RWPE1 (cell line): ENCODE measurements at places on chromosomes 16 and 17.

GRCh38 chr17:43998552-43998951 is 5.9 kb upstream of the NAGS start:
- DNase-seq = no peak

DNA sequence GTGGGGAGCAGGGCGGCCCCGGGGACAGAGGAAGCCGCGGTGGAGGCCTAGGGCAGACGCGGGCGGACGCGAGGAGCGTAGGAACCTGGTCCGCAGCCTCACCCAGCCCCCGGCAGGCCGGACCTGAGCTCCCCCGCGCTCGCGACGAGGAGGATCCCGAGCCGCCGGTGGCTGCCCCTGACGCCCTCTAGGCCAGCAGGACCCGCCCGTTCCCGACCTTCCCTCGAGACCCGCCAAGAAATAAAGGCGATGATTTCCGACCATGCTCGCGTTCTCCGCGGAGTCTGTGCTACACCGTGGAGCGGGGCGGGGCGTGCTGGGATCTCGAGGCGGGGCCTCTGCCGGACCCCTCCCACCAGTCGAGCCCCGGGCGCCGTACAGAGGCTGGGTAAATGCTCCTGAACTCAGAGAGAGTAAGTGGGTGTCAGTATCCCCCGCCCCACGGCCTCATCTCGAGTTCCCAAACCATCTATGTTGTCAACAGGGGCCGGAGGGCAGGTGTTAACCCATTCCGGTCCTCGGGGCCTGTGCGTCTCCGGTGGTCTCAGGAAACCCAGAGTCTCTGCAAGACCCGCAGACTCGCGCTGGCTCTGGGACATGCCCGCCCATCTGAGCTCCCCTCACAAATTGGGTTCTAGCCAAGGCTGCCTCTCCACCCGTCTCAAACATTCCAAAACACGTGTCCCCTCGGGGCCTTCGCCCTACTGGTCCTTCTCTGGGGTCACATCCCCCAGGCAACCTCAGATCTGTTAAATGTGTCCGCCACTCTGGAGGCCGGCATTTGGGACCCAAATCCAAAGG is 13.7 kb downstream of the SYCE1L start:
- DNase-seq = peak; percentile 63

- DNase-seq = no peak
These were observed 11.2 kb upstream of the ADAM11 start for GRCh38 chr17:44747566-44747965.

GRCh38 chr17:6254036-6254435 is 180.9 kb downstream of the AIPL1 start:
- DNase-seq = peak; percentile 29

DNA sequence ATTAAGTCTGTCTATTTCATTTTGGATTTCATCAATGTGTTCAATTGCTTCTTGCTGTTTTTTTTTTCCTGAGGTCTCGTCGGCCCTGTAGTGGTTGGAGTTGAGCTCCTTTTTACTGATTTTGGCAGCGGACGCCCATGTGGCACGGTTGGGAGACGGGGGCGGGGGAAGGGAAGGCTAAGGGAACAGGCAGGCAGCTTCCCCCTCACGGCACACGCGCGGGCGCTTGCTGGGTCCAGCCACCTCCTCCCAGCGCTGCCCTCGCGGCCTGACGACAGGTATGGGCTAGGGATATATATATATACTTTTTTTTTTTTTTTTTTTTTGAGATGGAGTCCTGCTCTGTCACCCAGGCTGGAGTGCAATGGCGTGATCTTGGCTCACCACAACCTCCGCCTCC is 11.4 kb downstream of the HSF5 start:
- no peak for DNase-seq

DNA sequence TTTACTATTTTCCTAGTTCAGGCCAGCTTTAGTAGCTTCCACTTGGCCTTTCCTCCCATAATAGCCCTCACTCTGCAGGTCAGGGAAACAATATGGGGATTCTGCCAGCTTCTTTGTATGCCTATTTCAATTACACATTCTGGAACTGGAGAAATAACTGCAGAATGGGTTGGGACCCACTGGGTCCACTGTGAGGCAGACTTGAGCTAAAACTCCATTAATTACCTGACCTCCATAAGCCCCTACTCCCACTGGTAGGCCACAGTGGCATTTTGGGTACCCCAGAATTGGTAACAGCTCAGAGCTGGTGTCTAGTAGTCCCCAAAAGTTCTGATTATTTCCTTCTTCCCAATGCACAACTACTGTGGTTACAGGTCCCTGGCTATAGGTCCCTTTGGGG is 16.7 kb upstream of the TENT4B start:
- no peak for DNase-seq

- DNase-seq = no peak
These were observed 9.6 kb upstream of the MTSS2 start for GRCh38 chr16:70695331-70696070.

DNA sequence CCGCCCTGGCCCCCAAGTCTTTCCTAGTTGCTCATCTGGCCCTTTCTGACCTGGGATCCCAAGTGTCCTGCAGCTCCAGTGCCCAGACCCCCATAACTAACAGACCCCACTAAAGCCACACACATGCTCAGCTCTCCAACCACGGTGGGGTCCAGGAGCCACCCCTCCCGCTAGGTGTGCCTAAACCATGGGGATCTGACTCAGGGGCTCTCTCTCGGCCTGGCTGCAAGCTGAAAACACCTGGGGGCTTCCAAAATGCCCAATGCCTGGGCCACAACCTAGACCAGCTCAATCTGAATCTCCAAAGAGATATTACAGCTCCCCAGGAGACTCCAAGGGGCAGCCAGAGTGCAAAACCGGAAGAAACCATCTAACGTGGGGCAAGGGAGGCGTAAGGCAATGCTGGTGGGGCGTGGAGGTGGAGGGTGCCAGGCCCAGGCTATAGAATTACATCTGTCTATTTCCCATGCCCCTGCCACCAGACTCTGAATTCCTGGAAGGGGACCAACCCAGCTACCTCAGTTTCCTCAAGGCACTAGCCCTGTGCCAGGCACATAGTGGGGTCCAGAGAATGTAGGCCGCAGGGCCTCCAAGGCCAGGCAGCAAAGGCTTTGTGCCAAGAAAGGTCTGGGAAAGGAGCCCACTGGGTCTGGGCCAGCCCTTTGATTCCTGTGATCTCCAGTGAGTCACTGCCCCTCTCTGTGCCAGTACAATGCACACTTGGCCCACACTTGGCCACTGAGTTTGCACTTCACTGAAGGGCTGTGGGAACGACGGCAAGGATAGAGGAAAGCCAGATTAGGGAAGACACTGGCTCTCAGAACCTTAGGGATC is 3.3 kb downstream of the CD2BP2 start:
- DNase-seq = no peak

- DNase-seq = no peak
These were observed 27.8 kb upstream of the ERN1 start for GRCh38 chr17:64157669-64158180.

DNA sequence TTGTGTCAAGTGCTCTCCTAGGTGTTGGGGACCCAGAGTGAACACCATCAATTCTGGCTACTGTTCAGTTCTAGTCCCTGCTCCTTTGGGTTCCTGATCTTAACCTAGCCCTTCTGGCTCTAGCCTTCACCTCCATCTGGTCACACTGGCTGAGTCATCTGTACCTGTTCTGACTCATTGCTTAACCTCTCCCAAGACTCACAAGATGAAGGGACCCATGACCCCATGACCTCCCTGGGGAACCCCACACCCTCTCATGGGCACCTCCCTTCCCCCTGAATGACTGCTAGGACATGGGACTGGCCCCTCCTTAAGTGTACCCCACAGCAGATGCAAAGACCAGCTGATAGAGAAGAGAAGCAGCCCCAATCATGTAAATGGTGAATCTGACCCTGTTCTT is 345.8 kb upstream of the CDH5 start:
- peak; percentile 83 for DNase-seq

GRCh38 chr16:86814256-86814655 is 235.9 kb downstream of the FOXL1 start:
- peak; percentile 73 for DNase-seq

GRCh38 chr17:61168506-61168905 is 231.1 kb upstream of the TBX2 start:
- no peak for DNase-seq

DNA sequence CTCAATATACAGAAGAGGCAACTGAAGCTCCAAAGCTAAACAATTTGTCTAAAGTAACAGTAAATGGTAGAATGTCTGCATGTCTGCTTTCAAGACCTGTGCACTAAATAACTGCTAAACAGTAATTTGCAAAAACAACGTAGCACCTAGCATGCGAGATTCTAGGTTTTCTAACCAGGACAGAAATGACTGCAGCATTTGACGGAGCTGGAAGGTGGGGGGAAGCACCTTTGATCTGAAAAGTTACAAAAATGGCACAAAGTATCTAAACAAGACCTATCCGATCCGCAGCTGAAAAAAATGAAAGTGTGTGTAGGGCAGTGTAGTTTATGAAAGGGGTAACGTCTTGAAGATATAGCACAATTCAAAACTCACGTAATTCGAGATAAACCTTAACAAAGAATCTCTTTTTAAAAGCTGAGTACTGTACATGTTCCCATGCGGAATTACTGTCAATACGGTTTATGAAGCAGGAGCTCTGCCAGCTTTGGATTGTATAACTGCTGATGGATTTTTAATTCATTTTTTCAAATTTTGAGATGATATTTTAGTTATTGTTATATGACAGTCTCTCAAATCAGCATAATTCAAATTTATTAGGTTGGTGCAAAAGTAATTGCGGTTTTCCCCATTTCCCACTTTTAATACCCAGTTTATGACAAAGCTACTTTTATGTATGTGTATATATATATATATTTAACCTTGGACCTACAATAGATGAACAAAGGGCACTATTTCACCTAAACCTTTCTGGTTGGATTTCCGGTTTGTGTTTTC is 1.2 kb upstream of the WIPI1 start:
- DNase-seq = no peak

DNA sequence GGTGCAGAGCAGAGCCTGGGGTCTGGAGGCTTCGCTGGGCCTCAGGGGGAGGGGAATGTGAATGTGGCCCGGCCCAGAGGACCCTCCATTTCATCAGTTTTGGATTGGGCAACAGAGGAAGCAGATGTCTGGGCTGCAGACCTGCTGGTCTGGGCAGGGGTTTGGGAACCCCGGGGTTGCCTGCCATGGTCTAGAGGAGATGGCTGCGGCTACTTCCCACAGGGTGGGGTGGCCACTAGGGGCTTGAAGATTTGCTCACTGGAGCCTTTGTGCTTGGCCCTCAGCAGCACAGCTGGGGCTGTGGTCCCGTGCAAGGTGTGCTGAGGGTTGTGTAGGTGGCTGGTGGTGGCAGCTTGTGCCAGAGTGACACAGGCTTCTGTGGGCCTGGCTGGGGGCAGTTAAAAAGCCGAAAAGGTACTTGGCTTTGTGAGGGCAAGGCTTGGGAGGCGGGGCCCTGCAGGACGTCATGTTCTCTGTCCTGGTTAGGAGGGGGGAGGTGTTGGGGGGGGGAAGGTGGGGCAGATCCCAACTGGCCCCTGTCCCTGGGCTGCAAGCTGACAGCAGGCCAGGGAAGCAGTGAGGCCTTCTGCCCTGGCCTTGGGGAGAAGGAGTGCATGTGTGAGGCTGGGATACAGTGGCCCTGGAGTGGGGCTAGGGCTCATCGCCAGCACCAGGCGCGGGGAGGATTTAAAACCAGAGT is 98.0 kb downstream of the KPNA2 start:
- DNase-seq = no peak

- no peak for DNase-seq
These were observed 538 bp upstream of the HEATR3 start for GRCh38 chr16:50065241-50065623.

DNA sequence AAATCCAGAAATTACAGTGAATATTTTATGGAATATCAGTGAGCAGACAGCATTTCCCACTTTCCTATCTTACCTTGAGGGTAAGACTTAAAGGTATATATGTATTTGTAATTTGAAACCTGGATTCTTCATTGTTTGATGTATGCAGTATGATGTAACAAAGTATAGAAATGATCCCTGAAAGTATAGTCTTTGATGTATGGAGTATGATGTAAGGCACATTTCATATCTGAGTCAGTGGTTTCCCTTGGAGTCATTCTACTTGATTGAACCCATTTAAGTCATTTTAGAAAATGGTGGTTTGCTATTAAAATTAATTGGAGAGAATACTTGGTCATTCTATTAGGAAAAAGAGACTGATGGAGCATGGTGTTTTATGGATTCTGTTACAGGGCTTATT is 10.1 kb downstream of the AMZ2 start:
- DNase-seq = no peak

DNA sequence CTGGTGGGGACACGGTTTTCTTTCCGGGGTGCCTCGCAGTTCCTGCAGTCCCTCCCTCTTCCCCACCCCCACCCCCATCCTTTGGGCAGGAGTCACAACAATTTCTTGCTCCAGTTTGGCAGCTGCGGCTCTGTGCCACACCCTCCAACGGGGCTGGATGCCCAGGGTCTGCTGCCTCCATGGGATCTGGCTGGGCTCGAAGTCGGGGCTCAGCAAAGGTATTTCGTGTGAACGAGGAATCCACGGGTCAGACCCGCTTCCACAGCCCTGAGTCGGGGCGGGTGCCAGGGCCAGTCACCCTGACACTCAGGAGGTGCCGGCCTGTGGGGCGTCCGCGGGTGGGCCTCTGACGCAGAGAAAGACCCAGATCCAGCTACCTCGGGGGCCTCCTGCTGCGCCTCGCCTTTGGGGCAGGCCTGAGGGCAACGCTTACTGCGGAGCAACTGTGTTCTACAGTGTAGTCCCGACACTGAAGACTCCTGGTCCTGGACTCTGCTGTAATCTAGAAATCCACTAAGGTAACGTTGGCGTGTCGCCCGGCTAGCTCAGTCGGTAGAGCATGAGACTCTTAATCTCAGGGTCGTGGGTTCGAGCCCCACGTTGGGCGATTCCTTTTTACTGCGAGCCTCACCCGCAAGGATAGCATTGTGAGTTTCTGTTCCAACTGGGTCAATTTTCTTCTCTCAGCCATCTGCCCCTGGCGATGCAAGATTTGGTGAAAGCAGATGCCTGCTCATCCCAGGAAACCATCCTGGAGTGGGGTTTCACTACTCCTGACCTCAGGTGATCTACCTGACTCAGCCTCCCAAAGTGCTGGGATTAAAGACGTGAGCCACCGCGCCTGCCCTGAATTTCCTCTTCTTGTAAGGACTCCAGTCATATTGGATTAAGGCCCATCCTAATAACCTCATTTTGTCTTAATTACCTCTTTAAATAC is 12.6 kb upstream of the OR1F1 start:
- DNase-seq = no peak

DNA sequence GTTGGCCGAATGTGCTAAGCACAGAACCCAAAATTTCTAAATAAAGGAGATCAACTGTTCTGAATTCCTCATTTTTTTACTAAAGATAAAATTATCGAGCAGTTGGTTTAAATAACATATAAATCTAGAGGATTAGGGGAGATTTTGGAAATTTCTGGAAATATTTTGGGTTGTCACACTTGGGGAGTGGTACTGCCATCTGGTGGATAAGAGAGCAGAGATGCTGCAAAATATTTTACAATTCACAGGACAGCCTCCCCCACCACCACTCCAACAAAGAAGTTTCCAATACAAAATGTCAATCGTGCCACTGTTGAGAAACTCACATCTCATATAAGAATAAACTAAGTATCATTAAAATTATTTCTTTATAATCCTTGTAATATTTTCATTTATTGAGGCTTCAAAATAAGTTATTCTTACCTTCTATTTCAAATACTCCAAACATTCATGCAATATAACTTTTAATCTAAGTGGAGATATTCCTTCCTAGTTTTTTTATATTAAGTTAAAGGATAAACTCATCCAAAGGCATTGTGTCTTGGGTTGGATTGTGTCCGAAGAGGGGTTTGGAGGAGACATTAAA is 17.0 kb upstream of the ABCA8 start:
- peak; percentile 39 for DNase-seq

- no peak for DNase-seq
These were observed 14.4 kb upstream of the FBXO47 start for GRCh38 chr17:38981636-38982035.
